ENCODE measurements at places on chromosomes 13 and 19.
A peak's percentile ranks its signal among the peaks of the same experiment; 100 is the strongest.

DNA sequence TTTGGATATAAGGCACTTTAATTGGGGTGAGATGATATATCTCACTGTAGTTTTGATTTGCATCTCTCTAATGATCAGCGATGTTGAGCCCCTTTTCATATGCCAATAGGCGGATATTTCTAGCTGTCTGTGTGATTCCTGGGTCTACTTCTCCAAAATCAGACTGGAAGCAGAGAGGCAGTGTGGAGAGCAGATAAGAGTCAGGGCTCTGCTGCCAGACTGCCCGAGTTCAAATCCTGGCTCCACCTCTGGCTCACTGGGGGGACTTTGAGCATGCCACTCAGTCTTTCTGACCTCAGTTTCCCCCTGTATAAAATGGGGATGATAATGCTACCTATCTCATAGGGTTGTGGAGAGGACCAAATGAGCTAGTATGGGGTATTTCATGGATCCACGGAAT lies 24.0 kb upstream of the ACP7 start:
- no peak for DNase-seq

- DNase-seq, result no peak
Measured at GRCh38 chr13:31747291-31747690, 8.0 kb downstream of the RXFP2 start.

GRCh38 chr13:94557684-94558235 lies 38.2 kb downstream of the TGDS start:
- no peak for DNase-seq

DNA sequence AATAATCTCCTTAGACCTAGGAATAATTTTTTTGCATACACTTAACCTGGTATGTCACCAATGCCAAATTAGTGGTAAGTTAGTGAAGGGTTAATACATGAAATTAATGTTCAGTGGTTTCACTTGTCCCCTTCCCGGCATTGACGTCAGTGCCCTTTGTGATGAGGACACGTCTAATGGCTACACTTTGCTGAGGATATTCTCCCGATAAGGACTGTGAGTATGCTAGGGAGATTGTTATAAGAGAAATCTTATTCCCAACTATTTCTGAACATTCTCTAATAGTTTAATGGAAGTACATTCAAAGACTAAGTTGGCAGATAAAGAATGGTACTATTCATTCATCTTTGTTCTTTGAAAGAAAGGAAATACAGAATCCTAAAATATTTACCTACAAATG lies 102.4 kb downstream of the TNFRSF19 start:
- DNase-seq, result no peak

DNA sequence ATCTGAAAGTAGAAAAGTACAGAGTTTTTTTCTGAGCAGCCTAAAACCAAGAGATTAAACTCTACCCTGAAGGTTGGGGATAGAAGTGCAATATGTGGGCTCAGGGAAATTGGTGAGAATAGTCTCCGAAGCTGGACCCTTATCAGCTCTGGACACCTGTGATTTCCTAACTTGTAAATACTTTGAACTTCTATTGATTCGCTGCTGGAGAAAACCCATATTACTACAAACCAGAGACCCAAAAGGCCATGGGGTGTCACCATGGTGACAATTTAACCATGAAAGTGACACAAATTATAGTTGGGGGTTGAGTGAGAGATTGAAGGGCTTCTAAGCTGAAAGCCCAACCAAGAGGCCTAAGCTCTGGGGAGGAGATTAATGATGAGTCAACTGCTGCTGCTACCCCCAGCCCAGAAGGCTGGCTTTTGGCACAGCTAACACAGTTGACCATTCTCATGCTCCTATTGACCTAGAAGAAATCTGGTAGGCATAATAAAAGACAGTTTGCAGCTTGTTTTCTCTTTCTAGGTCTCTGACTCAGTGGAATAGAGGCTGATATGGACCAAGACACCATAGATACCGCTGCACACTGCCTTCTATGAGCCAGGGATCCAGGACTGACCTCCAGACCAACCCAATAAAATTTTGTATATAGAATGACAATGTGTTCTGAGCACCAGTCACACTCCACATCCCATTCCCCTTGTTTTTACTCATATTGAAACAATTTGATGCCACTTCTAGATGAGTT lies 131.9 kb upstream of the FNDC3A start:
- DNase-seq, result no peak

- no peak for DNase-seq
Measured at GRCh38 chr13:110685305-110686020, 20.5 kb downstream of the CARS2 start.

GRCh38 chr19:49222011-49222410 lies 64.4 kb downstream of the TRPM4 start:
- no peak for DNase-seq

DNA sequence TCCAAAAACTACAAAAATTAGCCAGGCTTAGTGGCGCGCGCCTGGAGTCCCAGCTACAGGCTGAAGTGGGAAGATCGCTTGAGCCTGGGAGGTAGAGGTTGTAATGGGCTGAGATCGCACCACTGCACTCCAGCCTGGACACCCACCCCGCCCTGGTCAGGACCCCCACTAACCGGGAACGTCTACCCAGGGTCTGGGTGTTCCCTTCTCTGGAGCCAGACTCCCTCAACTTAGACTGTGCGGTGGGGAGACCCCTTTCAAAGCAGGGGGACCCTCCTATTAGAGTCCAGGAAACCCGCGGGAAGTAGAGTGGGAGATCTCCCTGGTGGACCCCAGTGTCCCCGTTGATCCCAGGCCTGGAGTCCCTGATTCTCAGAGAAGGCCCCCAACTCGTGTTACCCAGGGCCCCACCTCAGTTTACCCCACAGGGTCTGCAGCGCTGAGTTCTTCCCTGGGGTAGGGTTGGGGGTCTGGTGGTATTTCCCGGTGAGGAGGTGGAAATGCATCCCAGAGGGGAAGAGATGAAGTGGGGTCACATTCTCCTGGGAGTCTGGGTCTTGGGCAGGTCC lies 6.1 kb upstream of the ARRDC2 start:
- no peak for DNase-seq

DNA sequence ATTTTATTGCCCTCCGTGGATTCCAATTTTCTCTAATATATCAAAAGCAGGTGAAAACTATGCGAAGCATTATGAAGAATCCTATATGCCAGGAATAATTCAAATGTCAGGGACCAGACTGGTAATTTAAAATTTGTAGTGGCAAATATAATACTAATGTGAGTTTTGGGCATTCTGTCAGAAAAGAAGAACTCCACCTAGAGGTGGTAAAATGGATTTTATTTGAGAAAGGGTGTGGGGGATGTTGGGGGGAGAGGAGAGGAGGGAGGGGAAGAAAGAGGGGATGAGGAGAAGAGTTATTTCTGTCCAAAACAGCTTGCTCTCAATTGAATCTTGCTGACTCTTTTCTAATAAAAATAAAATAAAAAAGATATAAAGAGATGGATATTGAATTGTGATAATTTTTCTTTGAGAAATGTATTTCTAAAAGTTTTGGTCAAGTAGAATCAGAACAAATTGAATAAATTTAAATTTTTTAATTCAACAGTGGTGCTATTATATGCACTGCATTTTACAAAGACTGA lies 929.3 kb upstream of the SLITRK5 start:
- no peak for DNase-seq

DNA sequence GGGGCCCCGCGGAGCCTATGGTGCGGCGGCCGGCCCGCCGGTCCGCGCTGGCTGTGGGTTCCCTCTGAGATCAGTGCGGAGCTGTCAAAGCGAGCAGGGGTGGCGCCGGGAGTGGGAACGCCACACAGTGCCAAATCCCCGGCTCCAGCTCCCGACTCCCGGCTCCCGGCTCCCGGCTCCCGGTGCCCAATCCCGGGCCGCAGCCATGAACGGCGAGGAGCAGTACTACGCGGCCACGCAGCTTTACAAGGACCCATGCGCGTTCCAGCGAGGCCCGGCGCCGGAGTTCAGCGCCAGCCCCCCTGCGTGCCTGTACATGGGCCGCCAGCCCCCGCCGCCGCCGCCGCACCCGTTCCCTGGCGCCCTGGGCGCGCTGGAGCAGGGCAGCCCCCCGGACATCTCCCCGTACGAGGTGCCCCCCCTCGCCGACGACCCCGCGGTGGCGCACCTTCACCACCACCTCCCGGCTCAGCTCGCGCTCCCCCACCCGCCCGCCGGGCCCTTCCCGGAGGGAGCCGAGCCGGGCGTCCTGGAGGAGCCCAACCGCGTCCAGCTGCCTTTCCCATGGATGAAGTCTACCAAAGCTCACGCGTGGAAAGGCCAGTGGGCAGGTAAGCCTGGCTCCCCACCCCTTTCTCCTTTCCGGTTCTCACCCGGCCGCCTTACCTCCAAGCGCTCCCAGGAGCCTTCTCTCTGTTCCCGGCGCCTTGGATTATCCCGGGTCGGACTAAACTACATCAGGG lies at the start of gene PDX1:
Gene PDX1 (plus strand): TSS at position 67 of the 743 bp plus-strand sequence. CDS start 139 bp downstream, at position 206.
- no peak for DNase-seq

- DNase-seq, result peak; percentile 74
Measured at GRCh38 chr13:27424246-27425157, at the start of gene GTF3A. Gene GTF3A (plus strand): TSS chr13:27424619.

- DNase-seq, result no peak
Measured at GRCh38 chr19:34316741-34317301, 48.2 kb upstream of the GPI start.
